ENCODE measurements at places on chromosomes 3 and 15. TPM values are rescaled to one million over a fixed set of nuclear protein-coding genes. Genes with fewer than 3 reads are reported as not detected.

DNA sequence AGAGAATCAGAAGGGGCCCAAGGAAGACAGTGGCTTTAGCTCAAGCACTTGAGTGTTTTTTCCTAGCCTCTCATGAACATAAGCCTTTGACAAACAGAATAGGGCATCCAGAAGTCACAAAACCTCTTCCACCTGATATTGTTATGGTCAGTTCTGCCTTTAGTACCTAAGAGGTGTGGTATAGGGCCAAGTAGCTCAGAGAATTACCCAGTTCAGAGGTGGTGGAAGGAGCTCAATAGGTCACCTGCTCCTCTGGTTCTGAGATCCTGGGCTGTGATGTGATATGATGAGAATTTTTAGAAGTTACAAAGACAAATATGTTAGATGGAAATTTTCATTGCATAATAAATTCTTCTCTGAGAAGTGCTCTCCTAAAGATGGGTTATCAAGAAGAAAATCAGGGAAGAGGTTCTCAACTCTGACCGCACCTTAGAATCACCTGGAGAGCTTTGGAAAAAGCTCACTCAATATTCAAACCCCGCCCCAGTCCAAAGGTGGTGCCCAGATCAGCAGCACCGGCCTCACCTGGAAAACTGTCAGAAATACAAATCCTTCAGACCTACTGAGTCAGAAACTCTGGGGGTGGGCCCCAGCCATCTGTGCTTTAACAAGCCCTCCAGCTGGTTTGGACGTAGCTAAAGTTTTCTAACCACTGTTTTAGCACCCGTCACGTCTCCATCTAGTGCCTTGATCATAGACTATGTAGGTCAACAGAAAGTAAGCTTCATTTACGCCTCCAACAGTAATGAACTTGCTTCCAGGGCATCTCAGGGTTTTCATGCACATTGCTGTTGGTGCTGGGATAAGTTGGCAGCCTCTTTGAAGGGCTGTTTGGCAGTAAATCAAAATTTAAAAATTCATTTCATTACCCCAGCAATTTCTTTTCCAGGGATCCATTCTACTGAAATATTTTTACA is 101.3 kb downstream of the MYH15 start:
- peaks cover 6% of the 10 kb centered on the region for H3K4me1 ChIP-seq
- H3K4me3 ChIP-seq = no peak overlapping the region
- H3K27me3 ChIP-seq = no peaks in the 10 kb centered on the region
- H3K27ac ChIP-seq = no peak overlapping the region
- no peaks in the 10 kb centered on the region for H3K36me3 ChIP-seq

DNA sequence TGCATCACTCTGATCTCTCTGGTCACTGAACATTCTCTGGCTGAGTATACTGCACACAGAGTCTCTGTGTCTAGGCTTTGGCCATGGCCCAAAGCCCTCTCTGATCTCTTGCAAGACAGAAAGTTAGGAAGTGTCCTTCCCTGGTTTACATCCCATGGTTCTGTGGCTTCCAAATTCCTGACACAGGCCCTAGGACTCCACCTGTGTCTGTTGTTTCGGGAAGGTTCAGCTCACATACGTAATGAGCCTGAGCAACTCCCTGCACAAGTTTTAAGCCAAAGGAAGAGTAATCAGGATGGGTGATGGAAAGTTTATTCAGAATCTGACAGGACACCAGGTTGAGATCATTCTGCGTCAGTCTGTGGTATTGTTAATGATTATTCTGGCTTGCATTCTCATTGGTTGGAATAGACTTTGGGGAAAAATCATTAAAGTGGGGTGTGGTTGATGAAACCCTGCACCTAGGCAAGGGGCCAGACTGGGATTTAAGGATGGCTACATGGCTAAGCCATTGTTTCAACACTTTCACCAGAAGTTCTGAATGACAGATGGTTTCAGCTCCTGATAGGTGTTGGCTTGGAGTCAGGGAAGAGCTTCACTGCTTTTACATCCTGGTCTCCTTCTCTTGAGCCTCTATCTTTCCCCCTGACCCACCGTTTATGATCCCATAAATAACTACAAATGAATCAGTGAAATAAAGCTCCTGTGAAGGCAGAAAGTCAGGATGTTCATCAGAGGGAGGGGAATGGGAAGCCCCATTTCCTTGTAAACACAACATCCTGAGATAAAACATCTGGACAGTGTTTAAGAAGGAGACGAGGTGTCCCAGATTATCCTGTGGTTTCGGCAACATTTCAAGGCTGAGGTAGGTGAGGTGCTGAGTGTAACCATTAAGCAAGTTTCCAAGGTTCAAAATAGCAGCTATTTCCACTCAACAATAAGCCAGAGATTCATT is 14.1 kb downstream of the LCMT2 start:
- H3K27ac ChIP-seq = no peak overlapping the region
- H3K4me3 ChIP-seq = no peak overlapping the region
- H3K4me1 ChIP-seq = no peaks in the 10 kb centered on the region
- H3K36me3 ChIP-seq = no peaks in the 10 kb centered on the region

The PAK6 gene
- 8.3 TPM for polyA plus RNA-seq

DNA sequence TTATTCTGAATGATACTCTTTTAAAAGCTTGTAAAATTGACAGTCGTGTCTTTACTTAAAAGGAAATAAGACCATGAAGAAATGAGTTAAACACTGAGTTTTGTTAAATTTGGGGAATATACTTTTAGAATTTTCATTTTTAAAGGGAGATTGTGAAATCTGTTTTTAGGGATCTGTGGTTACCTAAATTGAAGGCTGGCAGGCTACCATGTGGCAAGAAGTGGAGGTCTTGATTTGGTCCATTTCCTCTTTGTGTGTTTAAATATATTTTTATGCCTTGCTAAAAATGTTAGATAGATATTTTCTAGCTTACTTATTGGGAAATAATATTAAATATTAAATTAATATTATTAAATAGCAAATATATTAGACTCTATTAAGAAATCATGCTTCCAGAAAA is 36.6 kb upstream of the SLC22A13 start:
- H3K27ac ChIP-seq = no peak overlapping the region
- no peak overlapping the region for H3K4me3 ChIP-seq
- H3K36me3 ChIP-seq = peaks cover 19% of the 10 kb centered on the region
- H3K27me3 ChIP-seq = no peaks in the 10 kb centered on the region
- no peak for DNase-seq

DNA sequence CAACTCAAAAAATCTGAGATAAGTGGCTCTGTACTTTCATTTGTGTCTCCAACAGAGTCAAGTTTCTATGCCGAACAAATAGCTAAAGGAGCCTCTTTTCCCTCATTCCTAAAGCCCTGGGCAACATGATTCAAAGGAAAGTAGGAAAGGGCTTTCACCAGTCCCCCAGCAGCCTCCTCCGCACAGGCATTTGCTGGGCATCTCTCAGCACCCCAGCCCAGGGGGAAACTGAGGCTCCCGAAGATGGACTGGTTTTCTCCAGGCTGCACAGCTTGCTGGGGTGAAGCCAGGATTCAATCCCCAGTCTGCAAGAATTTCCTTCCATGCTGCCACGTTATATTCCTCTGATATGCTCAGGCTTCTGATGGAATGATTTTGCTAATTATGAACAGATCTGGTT is 163.8 kb downstream of the OCA2 start:
- no peaks in the 10 kb centered on the region for H3K36me3 ChIP-seq
- H3K27me3 ChIP-seq = no peaks in the 10 kb centered on the region
- H3K4me3 ChIP-seq = no peak overlapping the region
- no peak overlapping the region for H3K27ac ChIP-seq
- no peak for DNase-seq

- no peaks in the 10 kb centered on the region for H3K36me3 ChIP-seq
- H3K4me1 ChIP-seq = no peaks in the 10 kb centered on the region
- no peak overlapping the region for H3K4me3 ChIP-seq
- H3K27ac ChIP-seq = no peak overlapping the region
These were observed 94.3 kb downstream of the RAD18 start for GRCh38 chr3:8868996-8869395.

The SMCO1 gene
- polyA plus RNA-seq = 1.7 TPM

The HYAL1 gene
- 4.3 TPM for polyA plus RNA-seq

- no peaks in the 10 kb centered on the region for H3K36me3 ChIP-seq
- no peak overlapping the region for H3K27ac ChIP-seq
These were observed 22.6 kb upstream of the CACNA2D2 start for GRCh38 chr3:50525987-50526386.

DNA sequence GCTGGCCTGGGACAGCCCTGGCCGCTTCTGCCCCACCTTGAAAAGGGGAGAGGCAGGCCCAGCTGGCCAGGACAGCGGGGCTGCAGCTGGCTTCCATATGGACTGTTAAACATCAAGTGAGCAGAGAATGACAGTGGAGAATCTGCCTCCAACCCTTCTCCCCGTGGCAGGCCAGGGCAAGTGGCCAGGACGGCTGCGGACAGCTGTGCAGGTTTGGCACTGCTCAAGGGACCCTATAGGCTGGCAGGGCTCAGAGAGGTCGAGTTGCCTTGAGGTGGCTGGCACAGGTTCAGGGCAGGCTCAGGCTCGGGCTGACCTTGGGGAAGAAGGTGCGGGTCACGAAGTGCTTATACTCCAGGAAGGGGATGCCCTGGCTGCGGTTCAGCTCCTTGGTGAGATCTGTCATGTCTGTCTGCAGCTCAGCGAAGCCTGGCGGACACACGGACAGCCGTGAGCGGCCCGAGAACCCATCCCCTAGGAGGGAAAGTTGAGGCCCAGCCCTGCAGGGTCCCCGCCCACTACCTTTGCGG is 24.3 kb downstream of the H1-8 start:
- H3K4me1 ChIP-seq = no peaks in the 10 kb centered on the region
- H3K27me3 ChIP-seq = no peaks in the 10 kb centered on the region
- H3K36me3 ChIP-seq = no peaks in the 10 kb centered on the region

GRCh38 chr15:77588126-77588525 is 44.6 kb downstream of the LINGO1 start:
- DNase-seq = no peak
- H3K36me3 ChIP-seq = no peaks in the 10 kb centered on the region
- no peaks in the 10 kb centered on the region for H3K27me3 ChIP-seq
- peaks cover 4% of the 10 kb centered on the region for H3K4me1 ChIP-seq
- H3K27ac ChIP-seq = no peak overlapping the region

The STX19 gene
- polyA plus RNA-seq = not detected

The KNG1 gene
- not detected for polyA plus RNA-seq

GRCh38 chr15:78617516-78617915 is 3.3 kb downstream of the CHRNA3 start:
- H3K27ac ChIP-seq = no peak overlapping the region
- no peaks in the 10 kb centered on the region for H3K36me3 ChIP-seq
- no peak overlapping the region for H3K4me3 ChIP-seq

GRCh38 chr15:79811406-79812405 is 85.1 kb downstream of the MTHFS start:
- no peak overlapping the region for H3K4me3 ChIP-seq
- peak; percentile 42 for DNase-seq
- peak overlapping the region; percentile 23 for H3K27ac ChIP-seq
- no peaks in the 10 kb centered on the region for H3K36me3 ChIP-seq
- H3K27me3 ChIP-seq = no peaks in the 10 kb centered on the region

- H3K36me3 ChIP-seq = no peaks in the 10 kb centered on the region
- H3K27me3 ChIP-seq = peaks cover 3% of the 10 kb centered on the region
These were observed 22.6 kb upstream of the NR2F2 start for GRCh38 chr15:96307856-96308394.

- H3K36me3 ChIP-seq = peaks cover 9% of the 10 kb centered on the region
- no peak overlapping the region for H3K4me3 ChIP-seq
- H3K4me1 ChIP-seq = peaks cover 11% of the 10 kb centered on the region
- no peaks in the 10 kb centered on the region for H3K27me3 ChIP-seq
- H3K27ac ChIP-seq = peak overlapping the region; percentile 74
These were observed 26.9 kb downstream of the PHC3 start for GRCh38 chr3:170154569-170155143.

The COL6A6 gene
- 0.41 TPM for polyA plus RNA-seq

GRCh38 chr15:101305820-101306255 is 10.8 kb upstream of the SNRPA1 start:
- no peaks in the 10 kb centered on the region for H3K4me1 ChIP-seq
- H3K36me3 ChIP-seq = no peaks in the 10 kb centered on the region
- DNase-seq = no peak
- H3K27me3 ChIP-seq = no peaks in the 10 kb centered on the region
- no peak overlapping the region for H3K27ac ChIP-seq
- no peak overlapping the region for H3K4me3 ChIP-seq

DNA sequence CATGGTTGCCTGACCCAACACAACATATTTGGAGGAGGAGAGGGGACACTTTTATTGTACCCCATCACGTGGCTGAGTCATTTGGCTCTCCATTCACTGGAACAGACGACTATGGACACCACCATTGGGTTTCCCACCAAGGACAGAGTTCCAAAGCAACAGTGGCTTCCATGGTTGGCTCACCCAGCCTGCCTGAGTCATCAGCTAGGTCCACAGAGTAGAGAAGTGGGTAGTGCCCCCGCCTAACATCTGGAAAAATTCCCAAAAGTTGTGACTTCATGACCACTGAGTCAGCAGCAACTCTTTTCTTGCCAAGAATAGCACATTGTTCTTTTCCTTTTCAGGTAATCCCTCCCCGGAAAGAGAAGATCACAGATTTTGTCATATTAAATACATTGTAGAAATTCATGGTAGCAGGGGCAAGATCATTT is 3.0 kb upstream of the PPP1R2 start:
- H3K36me3 ChIP-seq = no peaks in the 10 kb centered on the region
- peaks cover 3% of the 10 kb centered on the region for H3K4me1 ChIP-seq
- H3K27ac ChIP-seq = no peak overlapping the region
- H3K4me3 ChIP-seq = no peak overlapping the region
- DNase-seq = peak; percentile 86

The CHST13 gene
- 1.9 TPM for polyA plus RNA-seq

All from cardiac muscle cell (in vitro differentiated cells and primary cell).